ENCODE measurements at places on chromosomes 5 and 9.

GRCh38 chr5:61625137-61625561, 293.1 kb downstream of the ZSWIM6 start:
- no peak for DNase-seq

DNA sequence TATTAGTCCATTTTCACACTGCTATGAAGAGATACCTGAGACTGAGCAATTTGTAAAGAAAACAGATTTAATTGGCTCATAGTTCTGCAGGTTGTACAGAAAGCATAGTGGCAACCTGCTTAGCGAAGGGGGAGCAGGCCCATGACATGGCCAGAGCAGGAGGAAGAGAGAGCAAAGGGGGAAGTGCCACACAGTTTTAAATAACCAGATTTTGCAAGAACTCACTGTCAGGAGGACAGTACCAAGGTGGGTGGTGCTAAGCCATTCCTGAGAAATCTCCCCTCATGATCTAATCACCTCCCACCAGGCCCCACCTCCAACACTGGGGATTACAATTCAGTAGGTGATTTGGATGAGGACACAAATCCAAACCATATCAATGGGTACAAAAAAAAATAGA, 16.8 kb upstream of the PCSK5 start:
- DNase-seq: no peak

DNA sequence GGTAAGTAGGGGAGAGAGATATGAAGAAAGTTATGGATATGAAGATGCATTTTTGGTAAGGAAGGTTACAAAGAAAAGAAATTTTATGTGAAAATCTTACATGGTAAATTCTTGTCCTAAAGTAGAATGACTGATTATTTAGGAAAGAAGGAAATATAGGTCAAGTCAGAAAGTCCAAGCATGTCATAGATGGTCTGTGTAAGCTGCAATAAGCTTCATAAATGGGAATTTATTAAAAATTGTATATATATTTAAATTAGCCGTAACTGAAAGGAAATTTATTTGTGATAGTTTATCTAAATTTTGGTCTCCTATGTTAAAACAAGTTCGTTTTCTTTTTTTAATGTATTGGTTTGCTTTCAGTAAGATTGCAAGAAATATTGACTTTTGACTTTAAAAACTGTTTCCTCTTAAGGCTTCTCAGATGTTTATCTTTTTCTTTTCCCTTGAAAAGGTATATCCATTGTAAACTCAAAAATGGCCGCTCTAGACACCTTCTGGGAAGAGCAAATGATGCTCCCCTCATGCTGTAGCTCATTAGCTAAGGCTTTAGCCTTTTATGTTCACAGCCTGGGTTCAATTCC, 46.8 kb upstream of the HAPLN1 start:
- no peak for DNase-seq

- DNase-seq: peak; percentile 74
Observed at GRCh38 chr5:132963171-132964104, at the start of gene AFF4. Gene AFF4, minus strand, starts transcription at chr5:132963634. Its CDS starts 26,445 bp downstream, at chr5:132937189.

DNA sequence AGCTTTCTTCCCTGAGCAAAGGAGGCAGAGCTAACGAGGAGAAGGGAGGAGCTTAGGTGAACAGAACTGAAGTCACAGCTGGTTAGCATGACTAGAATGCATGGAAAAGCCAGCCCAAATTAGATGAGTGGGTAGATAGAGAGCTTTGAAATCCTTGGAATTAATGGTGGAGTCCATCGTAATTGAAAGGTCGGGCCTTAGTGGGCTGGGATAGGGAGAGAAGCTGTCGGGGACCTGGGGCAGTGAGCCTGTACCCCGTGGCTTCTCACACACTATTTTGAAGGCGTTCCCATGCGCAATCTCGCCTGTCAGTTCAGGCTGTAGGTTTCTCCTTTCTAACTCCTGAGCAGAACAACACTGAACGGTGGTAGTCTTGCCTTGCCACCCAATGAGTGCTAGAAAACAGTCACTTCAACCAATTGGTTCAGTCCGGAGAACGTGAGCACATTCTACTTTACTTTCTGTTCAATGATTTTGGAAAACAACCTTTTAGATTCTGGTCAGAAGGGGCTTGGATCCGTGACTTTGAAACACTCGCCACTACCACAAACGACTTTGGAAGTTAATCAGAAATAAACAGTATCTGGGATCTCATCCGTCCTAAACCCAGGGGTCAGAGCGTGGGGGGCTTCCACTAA, 655 bp upstream of the RAI14 start:
- DNase-seq: no peak

DNA sequence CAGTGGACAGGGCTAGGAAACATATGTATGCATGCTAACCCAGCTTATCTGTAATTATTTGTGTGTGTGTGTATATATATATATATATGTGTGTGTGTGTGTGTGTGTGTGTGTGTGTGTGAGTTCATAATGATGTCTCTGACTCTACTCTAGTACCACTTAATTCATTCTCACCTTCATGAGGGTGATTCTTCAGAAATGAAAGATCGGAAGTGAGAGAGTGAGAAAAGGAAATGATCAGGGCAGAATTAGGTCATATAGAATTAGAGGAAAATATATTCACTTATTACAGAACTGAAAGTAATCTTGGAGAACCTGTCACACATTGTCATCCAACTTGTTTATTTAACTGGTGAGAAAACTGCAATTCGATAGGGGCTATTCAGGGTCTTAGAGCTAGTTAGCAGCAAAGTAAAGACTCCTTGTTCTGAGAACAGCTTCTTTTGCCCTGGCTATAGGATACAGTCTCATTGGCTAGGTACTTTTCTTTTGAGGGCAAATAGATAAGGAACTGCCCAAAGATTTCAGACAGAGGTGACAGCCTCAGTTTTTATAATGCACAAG, 58.8 kb downstream of the C9orf153 start:
- no peak for DNase-seq

- DNase-seq: no peak
Observed at GRCh38 chr5:140855772-140856674, at the start of gene PCDHA10. Gene PCDHA10, plus strand, starts transcription at chr5:140855897. Its CDS starts 152 bp downstream, at chr5:140856049.

GRCh38 chr5:33936381-33937016, at the start of gene RXFP3:
Gene RXFP3, plus strand, starts transcription at chr5:33936386. Its CDS starts 355 bp downstream, at chr5:33936741.
- DNase-seq: no peak

DNA sequence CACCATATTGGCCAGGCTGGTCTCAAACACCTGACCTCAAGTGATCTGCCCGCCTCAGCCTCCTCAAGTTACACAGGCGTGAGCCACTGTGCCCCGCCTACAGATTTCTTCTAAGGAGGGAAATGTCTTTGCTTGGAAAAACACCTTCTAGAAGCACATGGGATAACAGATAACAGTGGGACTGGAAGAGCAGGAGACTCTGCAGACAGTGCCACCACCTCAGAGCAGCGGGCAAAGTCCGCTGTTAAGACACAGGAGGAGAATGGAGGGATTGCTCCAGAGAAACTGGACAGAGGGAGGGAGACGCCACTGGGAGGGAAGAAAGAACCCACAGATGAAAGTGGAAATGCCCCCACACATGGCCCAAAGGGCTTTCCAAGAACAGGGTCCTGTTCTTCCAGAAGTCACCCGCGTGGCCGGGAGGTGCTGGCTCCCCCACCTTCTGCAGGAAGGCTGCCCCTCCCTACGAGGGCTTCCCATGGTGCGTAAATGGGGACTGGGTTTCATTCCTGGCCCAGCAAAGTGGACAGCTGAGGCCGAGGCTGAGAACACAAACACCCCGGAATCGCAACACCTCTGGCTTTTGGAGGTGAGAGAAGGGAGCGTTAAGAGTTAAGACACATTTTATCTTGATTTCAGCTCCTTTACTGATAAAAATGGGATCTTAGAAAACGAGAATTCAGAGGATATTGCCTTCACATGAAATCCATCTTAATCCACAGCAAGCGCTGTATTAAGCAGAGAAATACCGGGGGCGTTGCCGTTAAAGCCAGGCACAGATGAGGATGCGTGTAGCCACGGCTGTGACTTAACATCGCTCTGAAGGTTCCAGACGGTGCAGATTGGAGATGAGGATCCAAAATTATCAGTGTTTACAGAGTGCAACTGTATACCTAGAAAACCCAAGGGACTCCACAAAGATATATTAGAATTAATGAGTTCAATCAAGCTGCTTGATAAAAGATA, 11.2 kb downstream of the ADAMTS2 start:
- DNase-seq: no peak

DNA sequence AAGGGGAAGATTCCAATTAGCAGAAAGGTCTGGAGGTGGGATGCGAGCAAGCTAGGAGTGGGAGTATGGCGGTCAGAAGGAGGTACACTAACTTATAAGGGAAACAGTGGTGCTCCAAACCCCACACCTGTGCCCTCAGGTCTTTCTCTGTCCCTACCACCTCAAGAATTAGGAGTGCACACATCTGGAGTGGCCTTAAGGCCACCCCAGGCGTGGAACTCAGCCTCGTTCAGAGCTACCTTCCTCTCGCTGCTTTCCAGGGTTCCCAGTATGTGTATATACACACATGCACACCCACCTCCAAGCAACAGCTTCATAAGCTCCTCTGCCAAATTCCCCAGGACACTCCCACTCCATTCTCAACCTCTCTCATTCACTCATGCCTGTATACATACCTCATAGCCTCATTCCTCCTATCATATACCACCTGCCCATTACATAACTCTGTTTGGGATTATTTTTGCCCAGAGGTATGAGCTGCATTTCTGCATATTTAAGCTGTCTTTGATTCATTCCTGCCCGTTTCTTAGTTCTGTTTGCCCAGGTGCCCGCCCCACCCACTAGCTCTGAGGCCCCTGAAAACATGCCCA, 118.7 kb downstream of the PSD2 start:
- DNase-seq: no peak

GRCh38 chr9:2697492-2697891, 19.8 kb upstream of the KCNV2 start:
- DNase-seq: no peak

DNA sequence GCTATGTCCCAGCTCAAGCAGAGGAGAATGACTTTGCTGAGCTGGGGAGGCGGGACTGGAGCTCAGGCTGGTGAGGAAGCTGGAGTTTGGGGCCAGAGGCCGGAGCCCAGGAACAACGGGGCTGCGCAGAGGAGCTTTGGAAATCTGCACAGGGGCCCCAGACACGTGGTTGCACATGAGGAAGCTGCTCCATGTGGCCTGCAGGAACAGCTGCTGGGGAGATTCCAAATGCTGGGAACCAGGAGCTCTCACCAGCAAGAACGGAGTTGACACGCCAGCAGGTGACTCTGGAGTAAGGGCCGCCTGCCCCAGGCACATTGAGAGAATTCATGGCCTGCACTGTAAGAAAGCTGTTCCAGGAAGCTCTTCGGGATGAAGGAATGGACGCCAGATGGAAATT, 91.0 kb downstream of the OLFM1 start:
- no peak for DNase-seq

GRCh38 chr5:126681970-126682369, 81.2 kb downstream of the PHAX start:
- no peak for DNase-seq

- no peak for DNase-seq
Observed at GRCh38 chr5:111548348-111548950, 36.1 kb upstream of the STARD4 start.

DNA sequence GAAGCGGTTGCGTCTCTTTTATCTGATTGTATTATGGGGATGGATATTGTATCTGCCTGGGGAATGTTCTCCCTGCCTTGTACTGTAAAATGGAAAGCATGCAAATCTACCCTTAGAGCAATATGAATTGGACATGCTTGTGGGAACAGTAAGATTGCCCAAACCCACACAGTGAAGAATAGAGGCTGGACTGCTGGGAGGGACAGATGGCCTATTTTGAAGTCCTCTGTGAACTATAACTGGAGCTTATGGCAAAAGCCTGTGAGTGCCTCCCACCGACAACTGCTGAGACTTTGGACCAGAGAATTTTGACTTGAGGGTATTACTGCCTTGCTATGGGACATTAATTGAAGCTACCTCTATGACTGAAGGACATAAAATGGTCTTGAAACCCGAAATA, 168.9 kb downstream of the ERCC6L2 start:
- no peak for DNase-seq

DNA sequence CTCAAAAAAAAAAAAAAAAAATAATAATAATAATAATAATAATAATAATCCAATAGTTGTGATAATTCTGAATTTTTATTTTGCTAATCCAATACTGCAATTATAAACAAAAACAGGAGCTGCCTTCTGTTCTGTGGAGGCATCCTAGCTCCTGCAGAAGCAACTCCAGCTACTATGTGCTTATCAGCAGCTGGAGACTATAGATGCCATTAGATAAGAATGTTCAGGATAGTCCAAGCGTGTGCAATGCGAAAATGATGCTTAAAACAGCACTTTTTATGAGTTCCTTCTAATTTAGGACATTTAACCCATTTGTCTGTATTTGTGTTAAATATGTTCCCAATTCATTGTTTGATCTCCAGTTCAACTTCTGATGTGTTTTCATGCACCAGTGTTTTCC, 220.6 kb upstream of the RASEF start:
- DNase-seq: no peak

GRCh38 chr5:80784451-80784850, 129.7 kb upstream of the DHFR start:
- DNase-seq: no peak

GRCh38 chr5:87081511-87082372, 185.9 kb upstream of the RASA1 start:
- DNase-seq: no peak

DNA sequence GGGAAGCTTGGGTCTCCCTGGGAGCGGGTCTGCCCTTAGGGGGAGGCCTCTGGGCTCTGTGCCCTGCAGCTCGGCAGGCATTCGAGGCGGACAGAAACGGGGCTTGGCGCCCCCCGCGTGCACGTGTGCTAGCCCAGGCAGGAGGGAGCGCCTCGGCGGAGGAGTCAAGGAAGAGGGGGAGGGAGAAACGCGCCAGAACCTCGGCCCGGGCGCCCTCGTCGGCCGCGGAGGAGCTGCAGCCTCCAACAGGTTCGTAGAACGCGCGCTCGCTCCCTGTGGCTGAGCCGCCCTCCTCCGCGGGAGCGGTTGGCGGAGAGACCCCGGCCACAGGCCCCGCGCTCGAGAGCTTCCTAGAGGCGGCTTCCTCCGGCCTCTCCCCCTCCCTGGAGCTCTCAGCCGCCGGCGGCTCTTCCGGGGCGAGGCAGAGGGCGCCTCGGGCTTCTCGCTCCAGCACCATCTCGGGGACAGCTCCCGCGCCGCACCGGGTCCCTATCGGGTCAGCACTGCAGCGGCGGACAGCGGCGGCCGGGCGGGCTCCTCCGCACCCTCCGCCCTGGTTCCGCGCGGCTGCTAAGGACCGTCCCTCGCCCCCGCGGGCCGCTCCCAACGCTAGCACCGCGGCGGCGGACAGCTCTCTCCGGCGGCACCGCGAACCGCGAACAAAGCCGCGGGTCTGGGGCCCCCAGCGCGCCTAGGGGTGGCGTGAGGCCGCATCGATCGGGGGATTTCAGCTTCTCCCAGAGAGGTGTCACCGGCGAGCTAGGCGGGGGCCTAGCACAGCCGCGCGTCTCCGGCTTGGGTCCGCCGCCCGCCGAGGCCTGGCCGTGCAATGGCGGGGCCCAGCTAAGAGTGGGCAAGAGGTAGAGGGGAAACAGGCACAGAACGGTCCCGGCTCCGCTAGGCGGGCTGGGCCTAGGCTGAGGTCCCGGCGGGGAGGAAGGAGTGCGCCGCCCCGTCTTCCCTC, 74.6 kb upstream of the CPLX2 start:
- DNase-seq: peak; percentile 18

DNA sequence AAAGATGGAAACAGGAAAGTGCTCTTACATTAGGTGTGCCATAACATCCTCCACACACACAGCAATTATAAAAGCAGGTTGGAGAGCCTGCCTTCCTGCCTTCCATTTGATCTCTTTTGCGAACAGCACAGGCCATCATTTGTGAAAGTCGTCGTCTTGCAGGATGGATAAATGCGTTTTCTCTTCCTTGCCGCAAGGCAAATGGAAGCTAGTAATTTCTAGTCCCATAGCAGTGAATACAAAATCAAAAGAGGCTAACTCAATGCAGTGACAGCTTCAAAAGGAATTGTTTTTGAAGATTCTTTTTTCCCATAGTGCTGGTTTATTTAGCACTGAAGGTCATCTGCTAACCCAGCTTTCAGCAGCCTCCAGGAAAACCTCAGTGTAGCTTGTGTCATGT, 178.8 kb downstream of the GIN1 start:
- no peak for DNase-seq
